Type B pancreatic cell (in vitro differentiated cells): ENCODE measurements at places on chromosomes 5 and 9.

DNA sequence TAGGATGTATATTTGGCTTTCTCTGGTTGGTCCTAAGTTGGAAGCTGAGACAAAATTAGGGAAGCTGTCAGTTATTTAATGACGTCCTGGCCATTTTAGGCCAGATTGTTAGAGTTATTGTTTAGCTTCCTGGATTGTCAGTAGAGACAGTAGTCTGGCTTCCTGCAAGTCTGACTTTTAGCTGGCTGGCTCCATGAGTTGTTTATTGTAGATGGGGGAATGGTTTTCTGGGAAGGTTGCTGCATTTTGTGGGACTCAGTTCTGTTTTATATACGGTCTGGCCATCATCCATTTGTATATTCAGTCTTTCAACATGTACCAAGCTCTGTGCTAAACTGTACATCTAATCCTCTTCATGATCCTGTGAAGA lies 68.3 kb downstream of the SGCD start:
- no peak for DNase-seq

- DNase-seq, result no peak
Observed at GRCh38 chr5:43639566-43639965, 36.6 kb downstream of the NNT start.

DNA sequence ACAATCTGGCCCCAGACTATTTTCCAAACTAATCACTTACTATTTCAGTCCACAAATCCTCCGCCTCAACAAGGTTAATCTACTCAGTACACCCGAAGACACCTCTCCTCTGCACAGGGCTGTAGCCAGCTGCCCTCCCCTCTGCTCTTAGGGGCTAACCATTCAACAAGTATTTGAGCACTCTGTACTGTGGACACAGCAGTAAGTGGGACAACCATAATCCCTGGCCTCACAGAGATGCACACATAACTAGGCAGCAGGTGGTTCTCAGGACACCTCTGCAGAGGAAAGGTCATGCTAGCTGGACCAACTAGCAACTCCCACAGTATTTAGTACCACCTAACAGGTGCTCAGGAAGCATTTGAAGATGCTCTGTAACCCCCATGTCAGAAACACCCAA lies 5.5 kb downstream of the CAMSAP1 start:
- DNase-seq, result no peak

DNA sequence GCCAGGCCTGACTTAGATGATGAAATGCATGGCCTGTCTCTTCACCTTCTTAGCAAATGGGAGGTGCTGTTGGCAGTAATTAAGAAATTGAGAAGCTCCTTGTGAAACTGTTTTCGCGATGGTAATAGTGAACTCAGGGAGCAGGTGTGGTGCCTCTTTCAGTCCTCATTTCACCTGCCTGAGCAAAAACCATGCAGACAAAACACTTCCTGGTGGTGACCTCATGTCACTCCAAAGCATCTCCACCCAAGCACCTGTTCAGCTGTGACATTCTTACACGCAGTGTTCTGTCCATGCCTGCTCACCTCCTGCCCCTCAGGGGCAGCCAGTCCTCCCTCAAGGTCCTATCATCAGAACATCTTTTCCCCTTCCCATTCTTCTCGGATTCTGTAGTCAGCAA lies 146.5 kb downstream of the CD180 start:
- DNase-seq, result no peak

DNA sequence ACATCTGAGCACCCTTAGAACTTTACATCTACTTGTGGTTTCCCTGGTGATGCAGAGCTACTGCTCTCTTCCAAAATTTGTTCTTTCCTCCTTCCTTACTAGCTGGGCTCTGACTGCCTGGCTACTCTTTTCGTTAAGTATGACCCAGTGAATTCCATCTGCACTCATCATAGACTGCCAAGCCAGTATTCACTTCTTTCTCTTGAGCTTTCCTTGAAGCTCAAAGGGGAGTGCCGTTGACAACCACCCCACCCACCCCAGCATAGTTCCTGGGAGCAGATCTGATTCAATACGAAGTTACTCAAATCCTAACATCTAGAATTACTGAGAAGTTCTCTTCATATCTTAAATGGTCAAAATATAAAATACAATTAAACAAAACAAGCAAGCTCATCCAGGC lies 190.5 kb downstream of the ADAMTS12 start:
- no peak for DNase-seq

GRCh38 chr5:122902263-122902662 lies 56.9 kb downstream of the SNX24 start:
- no peak for DNase-seq

DNA sequence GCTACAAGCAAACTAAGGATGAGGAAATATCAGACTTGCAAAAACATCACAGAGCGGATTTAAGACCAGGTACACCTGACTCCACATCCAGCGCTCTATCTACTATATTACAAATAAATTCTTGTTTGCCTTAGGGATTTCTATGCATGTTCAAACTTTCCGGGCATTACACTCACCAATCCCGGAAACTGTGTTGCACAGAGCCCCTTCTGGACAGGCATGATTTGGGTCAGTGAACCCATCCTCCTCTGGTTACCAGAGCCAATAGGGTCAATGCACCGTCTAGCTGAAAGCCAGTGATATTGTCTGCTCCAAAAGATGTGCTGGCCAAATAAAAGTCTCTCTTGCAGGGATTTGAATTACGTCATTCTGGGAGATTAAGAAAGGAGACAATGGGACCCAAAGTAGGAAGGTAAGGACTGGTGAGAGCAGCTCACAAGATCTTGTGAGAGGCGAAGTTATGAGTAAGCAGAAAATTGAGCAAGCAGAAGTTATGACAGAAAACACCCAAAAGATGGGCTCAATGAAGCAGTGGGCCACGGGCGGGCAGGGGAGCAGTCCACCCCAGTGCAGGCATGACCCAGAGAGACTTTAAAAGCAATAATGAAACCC lies 155.8 kb upstream of the RAI14 start:
- no peak for DNase-seq

DNA sequence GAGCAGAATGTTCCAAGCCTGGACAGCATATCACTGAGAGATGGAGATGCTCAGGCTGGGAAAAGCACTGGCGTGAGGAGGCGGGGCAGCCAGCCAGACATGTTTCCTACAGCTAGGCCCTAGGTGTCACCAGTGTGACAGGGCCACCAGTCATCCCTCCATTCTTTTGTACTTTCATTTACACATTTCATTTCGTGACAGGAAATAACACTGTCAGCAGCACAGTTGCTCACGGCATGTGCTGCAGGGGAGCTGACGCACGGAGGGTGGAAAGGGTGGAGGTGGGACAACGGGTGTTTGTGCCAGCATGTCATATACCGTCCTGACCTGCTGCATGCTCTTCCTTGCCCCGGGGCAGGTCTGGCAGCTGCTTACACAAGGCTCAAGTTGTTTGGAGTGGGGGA lies 14.8 kb upstream of the CEMIP2 start:
- DNase-seq, result no peak

DNA sequence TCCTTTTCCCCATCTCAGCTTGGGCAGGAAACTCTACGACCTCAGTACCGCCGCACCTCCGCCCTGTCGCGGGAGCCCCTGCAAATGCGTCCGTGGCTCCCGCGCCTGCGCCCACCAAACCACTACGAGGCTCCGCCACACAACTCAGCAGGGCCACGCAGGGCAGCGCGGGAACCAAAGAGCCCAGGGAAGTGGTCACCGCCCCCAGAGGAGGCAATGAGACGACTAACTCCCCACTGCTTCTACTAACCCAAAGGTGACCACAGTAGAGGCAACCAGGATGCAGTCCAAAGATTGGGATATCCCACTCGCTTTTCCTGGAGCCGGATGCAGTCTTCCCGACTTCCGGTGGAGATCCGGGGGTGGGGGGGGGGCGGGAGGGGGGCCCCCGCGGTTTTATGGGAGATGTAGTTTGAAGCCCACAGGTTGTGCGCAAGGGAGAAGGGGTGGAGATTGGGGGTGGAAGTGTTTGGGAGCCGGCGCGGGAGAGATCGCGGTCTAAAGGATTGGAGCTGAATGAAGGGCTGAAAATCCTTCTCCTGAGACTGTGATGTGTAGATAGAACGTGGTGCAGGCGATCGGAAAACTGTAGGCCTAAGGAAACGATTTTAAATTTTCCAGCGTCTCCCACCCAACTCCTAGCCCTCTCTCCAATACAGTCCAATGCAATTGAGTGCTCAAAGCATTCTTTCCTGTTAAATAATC lies at the start of gene NUDT12:
TSS of gene NUDT12 (minus strand) at position 337 of the 705 bp plus-strand sequence. CDS start 2,541 bp downstream, outside the sequence.
- peak; percentile 76 for DNase-seq

- DNase-seq, result no peak
Observed at GRCh38 chr9:71630377-71630995, 137.8 kb downstream of the CEMIP2 start.

GRCh38 chr9:113129466-113129865 lies 21.3 kb upstream of the SLC31A2 start:
- no peak for DNase-seq

DNA sequence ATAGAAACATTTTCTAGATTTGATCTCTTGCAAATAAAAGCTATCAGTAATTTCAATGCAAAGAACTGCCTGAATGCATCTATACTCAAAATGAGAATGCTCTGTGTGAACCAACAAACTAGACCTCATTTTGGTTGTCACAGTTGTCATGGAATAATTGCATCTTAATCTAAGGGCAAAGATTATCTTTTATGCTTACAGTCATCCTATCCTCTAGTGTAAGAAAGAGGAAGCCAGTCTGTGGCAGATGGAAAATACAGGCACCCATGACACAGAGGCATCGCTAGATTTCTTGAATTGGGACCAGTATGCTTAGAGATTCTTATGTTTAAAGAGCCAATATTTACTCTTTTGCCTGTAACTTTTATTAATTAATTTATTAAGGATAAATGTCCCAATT lies 95.0 kb downstream of the MACIR start:
- DNase-seq, result no peak

DNA sequence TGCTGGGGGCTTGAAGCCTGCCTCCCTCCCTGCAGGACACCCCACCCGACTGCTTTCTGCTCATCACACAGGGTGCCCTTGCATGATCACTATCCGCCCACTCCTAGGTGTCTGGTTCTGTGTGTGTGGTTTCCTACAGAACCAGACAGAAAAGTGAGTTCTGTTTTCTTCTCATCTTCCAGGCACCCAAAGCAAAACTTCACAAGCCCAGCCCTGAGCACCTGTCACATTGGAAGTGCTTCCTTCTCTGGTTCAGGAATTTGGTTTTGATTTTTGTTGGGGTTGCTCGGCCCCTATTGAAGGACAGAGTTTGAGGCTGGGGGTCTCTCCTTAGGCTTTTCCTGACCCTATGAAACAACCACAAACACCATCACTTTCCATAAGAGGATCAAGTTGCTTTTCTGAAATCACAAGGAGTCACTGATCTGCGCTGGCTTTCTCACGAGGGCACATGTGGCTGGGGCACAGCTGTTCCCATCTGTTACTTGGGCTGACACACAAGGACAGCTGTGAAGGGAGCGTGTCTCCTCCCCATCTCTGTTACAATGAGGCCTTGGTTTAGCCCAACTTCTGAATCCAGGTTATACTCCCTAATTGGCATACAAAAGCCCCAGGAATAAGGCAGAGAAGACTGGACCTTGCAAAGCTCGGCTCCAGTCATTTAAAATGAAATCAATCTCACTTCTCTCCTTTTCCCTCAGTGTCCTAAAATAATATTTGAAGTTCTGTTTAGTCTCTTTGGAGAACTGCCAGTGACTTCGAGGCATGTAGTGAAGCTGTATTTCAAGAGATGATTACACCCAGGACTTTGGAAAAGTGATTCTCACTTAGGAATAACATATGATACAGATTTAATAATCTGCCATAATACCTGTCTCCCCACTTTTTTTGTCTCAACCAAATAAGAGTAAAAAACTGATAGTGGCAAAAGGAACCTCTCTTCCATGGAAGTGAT lies 213.1 kb upstream of the GAS1 start:
- no peak for DNase-seq

DNA sequence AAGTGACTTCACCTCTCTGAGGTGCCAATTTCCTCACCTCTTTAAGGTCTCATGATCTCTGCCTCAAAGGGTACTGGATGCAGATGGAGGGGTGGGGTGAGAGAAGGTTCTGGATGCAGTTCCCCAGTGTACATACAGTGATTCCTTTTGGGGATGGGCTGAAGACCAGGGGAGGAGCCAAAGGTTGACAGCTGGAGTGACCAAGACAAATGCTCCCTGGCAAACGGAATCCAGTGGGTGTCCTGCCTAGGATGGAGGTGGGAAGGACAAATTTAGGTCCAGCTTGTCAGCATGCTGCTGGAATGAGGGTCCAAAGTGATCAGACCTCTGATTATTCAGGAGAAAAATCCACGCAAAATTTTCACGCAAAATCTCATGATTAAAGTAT lies 7.3 kb upstream of the LMX1B start:
- no peak for DNase-seq

DNA sequence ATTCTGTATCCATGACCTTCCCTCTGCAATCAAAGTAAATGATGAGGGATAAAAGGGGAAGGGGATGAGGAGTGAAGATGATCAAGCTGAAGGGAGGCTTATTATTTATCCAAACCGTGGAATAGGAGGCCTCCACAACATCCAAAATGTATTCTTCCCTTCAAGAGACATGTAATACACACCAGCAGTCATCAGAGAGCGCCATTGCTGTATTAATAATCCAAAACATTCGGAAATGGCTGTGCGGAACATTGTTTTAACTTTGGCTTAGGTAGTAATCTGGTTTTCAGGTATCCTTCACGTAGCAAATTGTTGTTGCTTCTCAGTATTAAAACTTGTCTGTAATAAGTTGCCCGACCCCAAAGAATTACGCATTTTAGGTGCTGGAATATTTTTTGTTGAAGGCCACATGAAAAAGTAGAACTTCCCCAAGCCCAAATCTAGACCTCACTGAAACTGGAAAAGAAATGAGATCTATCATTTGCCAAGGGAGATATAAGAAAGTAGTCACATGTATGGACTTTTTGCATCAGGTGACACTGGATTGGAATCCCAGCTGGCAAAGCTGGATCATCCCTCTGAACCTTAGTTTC lies 2.6 kb upstream of the BOD1 start:
- DNase-seq, result no peak

DNA sequence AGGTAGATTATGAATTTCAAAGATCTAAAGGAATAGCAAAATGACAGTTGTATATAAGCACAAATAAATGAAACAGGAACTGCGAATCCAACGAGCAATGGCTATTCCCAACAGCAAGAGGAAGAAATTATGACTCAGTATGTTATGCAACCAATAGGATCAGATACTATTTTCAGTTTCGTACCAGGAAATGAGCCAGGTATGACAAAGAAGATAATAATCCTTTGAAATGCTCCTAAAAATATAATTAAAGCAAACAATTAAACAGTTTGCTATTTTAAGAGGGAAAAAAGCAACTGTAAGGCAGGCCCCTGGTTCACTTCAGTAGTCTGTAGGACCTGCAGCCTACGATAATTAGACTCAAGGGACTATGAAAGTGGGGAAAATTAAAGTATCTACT lies 58.9 kb downstream of the AUH start:
- no peak for DNase-seq

GRCh38 chr9:80320480-80320879 lies 748.7 kb downstream of the TLE4 start:
- DNase-seq, result no peak

GRCh38 chr9:76701441-76702039 lies 62.7 kb upstream of the PCA3 start:
- DNase-seq, result no peak

- DNase-seq, result no peak
Observed at GRCh38 chr5:167296661-167297060, 994.8 kb upstream of the WWC1 start.

GRCh38 chr9:3444016-3444415 lies 81.8 kb downstream of the RFX3 start:
- DNase-seq, result no peak

- no peak for DNase-seq
Observed at GRCh38 chr5:122173474-122174415, 44.4 kb downstream of the ZNF474 start.
